Brain microvascular endothelial cell (primary cell): ENCODE measurements at places on chromosomes 1 and 21.

- peak; percentile 90 for DNase-seq
Measured at GRCh38 chr21:29334717-29335428, 36.2 kb downstream of the BACH1 start.

DNA sequence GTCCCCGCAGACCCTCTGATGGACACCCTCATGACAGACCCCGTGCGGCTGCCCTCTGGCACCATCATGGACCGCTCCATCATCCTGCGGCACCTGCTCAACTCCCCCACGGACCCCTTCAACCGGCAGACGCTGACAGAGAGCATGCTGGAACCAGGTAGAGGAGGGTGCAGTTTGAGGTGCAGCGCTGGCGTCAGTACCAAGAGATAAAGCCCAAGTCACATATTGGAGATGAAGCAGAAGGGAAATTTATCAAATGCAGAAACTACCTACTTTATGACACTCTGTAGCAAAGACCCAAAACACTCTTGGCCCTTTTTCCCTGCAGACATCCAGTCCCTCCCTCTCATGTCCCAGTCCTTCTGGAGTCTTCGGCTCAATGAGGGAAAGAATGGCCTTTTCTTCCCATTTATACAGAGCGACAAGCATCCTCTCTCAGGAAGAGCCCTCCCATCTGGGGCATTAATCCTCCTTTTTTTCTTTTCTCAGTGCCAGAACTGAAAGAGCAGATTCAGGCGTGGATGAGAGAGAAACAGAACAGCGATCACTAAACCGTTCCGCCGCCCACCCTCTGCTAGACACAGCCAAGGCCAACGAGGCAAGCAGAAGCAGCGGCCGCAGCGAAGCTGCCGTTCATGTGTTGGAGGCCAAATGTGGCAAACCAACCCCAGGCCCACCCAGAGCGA lies 30.8 kb upstream of the KIF1B start:
- no peak for DNase-seq

DNA sequence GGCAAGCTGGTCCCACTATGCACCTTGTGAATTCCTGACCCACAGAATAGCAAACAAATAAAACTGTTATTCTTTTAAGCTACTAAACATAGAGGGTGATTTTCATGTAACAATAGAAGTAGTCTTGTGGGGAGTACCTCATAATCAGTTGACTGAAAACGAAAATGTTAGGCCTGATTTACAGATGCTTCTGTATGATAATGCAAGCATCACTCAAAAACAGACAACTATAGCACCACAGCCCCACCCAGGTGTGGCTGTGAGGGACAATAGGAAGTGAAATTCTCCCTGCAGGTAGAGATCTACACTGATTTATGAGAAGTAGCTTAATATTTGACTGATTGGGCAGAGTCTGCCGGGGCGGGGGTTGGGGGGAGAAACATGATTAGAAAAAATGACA lies 26.5 kb upstream of the KRTAP19-8 start:
- no peak for DNase-seq

DNA sequence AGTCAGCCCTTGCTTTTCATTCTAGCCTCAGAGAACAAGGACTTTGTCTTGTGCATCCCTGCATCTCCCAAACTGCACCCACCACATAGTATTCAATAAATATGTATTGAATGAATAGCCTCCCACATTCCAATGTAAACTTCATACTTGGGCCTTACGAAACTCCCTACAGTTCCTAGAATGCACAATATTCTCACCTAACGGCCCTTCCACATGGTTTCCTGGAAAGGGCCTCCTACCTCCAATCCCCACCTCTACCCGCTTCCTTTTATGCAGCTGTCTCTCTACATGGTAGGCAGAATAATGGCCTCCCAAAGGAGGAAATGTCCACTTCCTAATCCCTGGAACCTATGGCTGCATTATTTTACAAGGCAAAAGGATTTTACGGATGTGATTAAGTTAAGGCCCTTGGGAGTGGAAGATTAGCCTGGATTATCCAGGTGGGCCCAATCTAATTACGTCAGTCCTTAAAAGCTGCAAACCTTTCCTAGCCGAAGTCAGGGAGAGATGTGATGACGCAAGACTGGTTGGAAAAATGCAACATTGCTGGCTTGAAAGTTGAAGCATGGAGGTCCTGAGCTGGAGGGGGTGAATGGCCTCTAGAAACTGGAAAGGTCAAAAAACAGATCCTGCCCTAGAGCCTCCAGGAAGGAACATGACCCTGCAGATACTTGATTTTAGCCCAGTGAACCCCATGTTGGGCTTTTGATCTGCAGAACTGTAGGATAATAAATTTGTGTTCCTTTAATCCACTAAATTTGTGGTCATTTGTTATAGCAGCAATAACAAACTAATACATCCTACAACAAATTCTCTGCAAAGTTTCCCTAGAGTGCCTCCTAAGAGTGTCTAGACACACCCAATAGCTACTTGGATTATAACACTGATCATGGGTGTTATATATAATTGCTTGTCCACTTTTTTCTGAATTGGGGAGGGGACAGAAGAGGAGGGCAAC lies 5.2 kb upstream of the PIK3C2B start:
- DNase-seq, result no peak

- peak; percentile 63 for DNase-seq
Measured at GRCh38 chr1:211511947-211512346, 20.0 kb upstream of the RD3 start.

DNA sequence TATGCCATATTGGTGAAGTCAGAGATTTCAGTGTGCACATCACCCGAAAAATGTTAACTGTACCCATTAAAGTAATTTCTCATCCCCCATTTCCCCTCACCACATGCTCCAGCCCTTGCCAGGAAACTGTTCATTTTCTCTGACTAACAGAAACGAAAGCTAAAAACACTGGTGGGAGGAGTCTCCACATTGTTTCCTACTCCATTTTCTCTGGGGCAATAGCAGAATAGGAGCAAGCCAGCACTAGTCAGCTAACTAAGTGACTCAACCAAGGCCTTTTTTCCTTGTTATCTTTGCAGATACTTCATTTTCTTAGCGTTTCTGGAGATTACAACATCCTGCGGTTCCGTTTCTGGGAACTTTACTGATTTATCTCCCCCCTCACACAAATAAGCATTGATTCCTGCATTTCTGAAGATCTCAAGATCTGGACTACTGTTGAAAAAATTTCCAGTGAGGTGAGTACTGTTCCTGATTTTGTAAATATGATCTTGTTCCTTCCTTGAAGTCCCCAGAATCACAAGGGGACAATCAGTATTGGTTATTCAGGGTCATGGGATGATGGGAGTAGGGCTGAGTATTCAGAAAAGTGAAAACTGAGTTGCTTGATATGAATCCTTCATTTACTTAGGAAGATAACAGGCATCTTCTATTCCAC lies at the start of gene IFI16:
IFI16 (plus strand) TSS at position 204 of the 658 bp plus-strand sequence. CDS start 4,774 bp downstream, outside the sequence.
- DNase-seq, result peak; percentile 93

- DNase-seq, result no peak
Measured at GRCh38 chr1:224774378-224774777, 155.1 kb upstream of the DNAH14 start.

- no peak for DNase-seq
Measured at GRCh38 chr1:214518361-214518760, 33.0 kb downstream of the PTPN14 start.

GRCh38 chr21:45854690-45855247 lies 126.8 kb upstream of the COL6A1 start:
- no peak for DNase-seq

DNA sequence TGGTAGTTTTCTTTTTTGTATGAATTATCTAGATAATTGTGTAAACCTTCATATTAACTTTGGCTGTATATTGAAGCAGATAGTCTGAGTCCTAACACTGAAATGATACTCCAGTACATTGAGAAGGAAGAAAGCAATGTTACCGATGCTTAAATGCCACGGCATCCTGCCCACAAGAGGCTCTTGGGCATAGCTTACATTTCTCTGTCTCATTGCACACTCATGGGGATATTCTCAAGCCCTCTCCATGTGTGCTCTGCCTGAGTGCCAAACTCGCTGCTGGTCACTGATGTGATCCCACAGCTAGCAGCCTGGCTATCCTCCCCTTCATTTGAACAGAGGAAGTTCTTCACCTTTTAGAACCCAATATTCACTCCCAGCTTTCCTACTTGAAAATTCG lies 179.4 kb downstream of the TGFB2 start:
- DNase-seq, result no peak

DNA sequence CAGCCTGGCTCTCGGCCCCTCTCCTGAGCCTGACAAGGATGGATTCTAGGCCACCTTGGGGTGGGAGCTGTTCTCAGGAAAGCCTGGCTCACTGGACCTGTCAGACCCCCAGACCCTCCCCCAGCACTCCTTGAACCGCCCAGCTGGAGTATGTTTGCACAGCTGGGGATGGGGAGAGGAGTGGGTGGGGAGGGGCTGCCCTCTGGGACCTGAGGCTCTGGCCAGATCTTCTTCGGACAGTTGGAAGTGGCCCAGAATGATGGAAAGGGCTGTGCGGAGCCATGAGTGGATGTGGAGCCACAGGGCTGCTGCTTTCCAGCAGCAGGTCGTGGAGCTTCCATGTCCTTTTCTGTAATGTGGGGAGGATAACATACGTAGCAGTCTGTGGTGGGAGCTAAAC lies 43.0 kb upstream of the TRABD2B start:
- DNase-seq, result no peak

DNA sequence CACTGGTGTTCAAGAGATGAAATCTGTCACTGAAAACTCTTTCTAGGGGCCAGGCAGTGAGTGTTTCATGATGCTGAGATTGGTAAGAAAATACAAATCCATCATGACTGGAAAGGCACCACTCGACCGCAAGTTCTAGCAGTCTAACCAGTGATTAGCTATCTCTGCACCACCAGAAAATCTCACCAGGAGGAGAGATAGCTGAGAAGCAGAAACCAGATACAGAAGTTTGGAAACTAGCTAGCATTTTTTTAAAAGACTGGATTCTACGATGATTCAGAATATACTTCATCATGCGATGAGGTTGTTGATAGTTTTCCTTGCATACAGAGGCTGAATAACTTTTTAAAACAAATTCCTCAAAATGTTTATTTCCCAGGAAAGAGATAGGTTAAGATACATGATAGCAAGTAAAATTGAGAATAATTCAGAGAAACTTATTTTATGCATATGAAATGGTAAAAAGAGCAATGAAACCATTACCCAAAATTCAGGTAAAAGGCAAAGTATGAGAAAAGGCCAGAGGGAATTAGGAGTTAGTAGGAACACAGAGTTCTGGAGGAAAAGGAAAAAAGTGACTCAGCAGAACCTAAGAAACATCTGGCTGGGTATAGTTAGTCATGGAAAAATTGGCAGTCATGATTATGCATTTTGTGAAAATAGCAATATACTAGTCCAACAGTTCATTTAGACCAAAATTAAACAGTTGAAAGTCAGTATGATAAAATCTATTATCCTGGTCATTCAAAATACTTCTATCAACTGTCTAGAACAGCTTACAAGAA lies 3.3 kb upstream of the F3 start:
- peak; percentile 62 for DNase-seq
